Thymus (tissue), 14 donors: ENCODE measurements at places on chromosomes 4 and X. TPM values are rescaled to one million over a fixed set of nuclear protein-coding genes. Genes with fewer than 3 reads are reported as not detected.

ABCG2 gene
- 1.4 TPM for total RNA-seq

RHOXF2 gene
- not detected for total RNA-seq

TRIM75 gene
- total RNA-seq = not detected

CORIN gene
- 0.24 TPM for total RNA-seq

OTUD5 gene
- total RNA-seq = 28.8 TPM

ENOX2 gene
- total RNA-seq = 7.4 TPM

CT47B1 gene
- not detected for total RNA-seq

DNA sequence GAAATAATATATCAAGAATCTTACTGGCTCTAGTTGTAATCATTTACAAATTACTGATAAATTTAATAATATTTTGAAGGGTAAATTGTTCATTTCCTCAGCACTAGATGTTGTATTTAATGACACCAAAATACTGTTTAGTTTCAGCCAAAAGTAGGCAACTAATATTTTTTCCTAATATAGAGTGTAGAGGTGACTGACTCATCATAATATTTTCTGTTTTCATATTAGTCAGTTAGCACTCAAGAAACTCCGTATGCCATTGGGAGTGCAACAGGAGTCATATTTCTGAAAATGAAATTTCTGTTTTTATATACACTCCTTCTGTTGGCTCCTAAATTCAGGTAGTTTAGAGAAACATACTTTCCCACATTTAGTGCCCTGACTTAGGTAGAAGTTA, 36.6 kb upstream of the PTPN13 start:
- H3K27me3 ChIP-seq = no peaks in the 10 kb centered on the region
- H3K27ac ChIP-seq = no peak overlapping the region
- H3K36me3 ChIP-seq = no peaks in the 10 kb centered on the region
- H3K4me1 ChIP-seq = no peaks in the 10 kb centered on the region
- H3K4me3 ChIP-seq = no peak overlapping the region
- no peak for DNase-seq

DNA sequence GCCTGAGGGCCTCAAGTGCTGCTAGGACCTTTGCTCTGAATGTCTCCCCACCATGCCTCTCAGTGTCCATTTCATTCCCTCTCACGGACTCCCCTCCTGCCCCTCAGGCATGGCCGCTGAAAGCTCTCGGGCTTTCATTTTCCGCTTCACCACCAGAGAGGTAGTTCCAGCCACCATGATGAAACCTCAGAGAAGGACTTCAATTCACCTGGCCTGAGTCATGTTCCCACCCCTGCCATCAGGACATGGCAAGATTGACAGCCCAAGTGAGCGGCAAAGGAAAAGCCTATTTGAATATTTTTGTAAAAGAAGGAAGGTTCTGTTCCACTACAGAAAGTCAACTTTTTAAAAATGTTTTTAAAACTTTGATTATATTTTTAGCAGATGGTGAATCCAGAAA, 249.3 kb upstream of the GALNT7 start:
- no peaks in the 10 kb centered on the region for H3K27me3 ChIP-seq
- H3K27ac ChIP-seq = no peak overlapping the region
- no peak overlapping the region for H3K4me3 ChIP-seq
- DNase-seq = no peak

- DNase-seq = no peak
- H3K27ac ChIP-seq = no peak overlapping the region
- H3K27me3 ChIP-seq = no peaks in the 10 kb centered on the region
- H3K36me3 ChIP-seq = no peaks in the 10 kb centered on the region
- no peaks in the 10 kb centered on the region for H3K4me1 ChIP-seq
Observed at GRCh38 chr4:33975995-33976394, 2268.3 kb downstream of the ARAP2 start.

- no peak overlapping the region for H3K4me3 ChIP-seq
- no peak for DNase-seq
- no peaks in the 10 kb centered on the region for H3K4me1 ChIP-seq
- H3K27me3 ChIP-seq = no peaks in the 10 kb centered on the region
- H3K27ac ChIP-seq = no peak overlapping the region
Observed at GRCh38 chr4:80215449-80216052, 18.2 kb downstream of the PRDM8 start.

GRCh38 chrX:107849747-107850421, 24.2 kb downstream of the MID2 start:
- no peaks in the 10 kb centered on the region for H3K36me3 ChIP-seq
- no peak overlapping the region for H3K4me3 ChIP-seq
- no peaks in the 10 kb centered on the region for H3K4me1 ChIP-seq
- no peaks in the 10 kb centered on the region for H3K27me3 ChIP-seq

- no peaks in the 10 kb centered on the region for H3K36me3 ChIP-seq
- no peaks in the 10 kb centered on the region for H3K27me3 ChIP-seq
- DNase-seq = no peak
- H3K4me3 ChIP-seq = no peak overlapping the region
Observed at GRCh38 chrX:124910611-124911010, 409.1 kb upstream of the TEX13C start.

- no peak overlapping the region for H3K4me3 ChIP-seq
- H3K27me3 ChIP-seq = no peaks in the 10 kb centered on the region
- H3K4me1 ChIP-seq = no peaks in the 10 kb centered on the region
- H3K36me3 ChIP-seq = no peaks in the 10 kb centered on the region
Observed at GRCh38 chrX:69033936-69034335, 131.3 kb downstream of the PJA1 start.

- no peaks in the 10 kb centered on the region for H3K27me3 ChIP-seq
- no peaks in the 10 kb centered on the region for H3K36me3 ChIP-seq
- no peaks in the 10 kb centered on the region for H3K4me1 ChIP-seq
- no peak overlapping the region for H3K27ac ChIP-seq
- DNase-seq = no peak
- H3K4me3 ChIP-seq = no peak overlapping the region
Observed at GRCh38 chrX:117092641-117093040, 629.9 kb upstream of the CT83 start.

DNA sequence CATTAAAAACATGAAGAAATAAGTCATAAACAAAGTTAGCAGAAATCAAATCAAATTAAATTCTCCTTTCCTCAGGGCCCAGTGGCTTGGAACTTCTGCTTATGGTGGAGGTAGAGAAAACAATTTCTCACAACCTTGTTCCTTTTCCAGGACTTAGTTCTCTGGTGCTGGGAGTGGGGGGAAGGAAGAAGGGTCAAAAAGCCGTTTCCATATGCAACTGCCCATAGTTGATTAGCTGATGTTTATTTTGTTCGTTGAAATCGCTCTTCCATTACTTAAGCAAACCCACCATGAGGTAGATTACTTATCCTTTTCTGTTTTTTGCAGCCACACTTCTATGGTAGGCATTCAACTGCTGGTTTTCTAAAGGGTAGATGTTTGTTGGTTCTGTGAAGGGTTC, 94.2 kb downstream of the ARSJ start:
- no peak overlapping the region for H3K4me3 ChIP-seq
- no peak overlapping the region for H3K27ac ChIP-seq
- no peaks in the 10 kb centered on the region for H3K4me1 ChIP-seq
- no peak for DNase-seq
- H3K27me3 ChIP-seq = no peaks in the 10 kb centered on the region

GRCh38 chrX:46317163-46317562, 228.1 kb downstream of the ZNF674 start:
- no peaks in the 10 kb centered on the region for H3K36me3 ChIP-seq
- no peaks in the 10 kb centered on the region for H3K27me3 ChIP-seq
- no peak for DNase-seq
- no peaks in the 10 kb centered on the region for H3K4me1 ChIP-seq

GRCh38 chr4:147590249-147590920, 26.8 kb upstream of the TMEM184C start:
- H3K4me3 ChIP-seq = no peak overlapping the region
- no peak overlapping the region for H3K27ac ChIP-seq
- DNase-seq = peak; percentile 3
- H3K27me3 ChIP-seq = no peaks in the 10 kb centered on the region

DNA sequence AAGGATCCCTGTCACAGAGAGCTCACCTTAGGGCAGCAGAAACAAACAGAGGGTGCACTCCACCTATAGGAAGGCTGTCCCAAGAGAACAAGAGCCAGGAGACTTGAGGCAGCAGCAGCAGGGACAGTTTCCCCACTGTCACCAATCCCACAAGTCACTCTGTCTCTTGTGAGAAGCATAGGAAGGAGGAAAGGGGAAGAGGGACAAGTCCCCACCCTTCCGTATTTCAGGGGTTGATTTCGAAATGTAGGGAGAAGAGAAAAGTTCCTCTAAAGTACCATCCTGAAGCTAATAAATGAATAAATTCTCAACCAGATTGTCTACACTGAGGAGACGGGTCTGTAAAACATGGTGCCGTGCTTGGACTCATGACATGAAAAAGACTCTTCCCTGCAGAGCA, 9.5 kb upstream of the TLR8 start:
- peaks cover 36% of the 10 kb centered on the region for H3K4me1 ChIP-seq
- H3K27ac ChIP-seq = no peak overlapping the region
- DNase-seq = no peak
- H3K27me3 ChIP-seq = no peaks in the 10 kb centered on the region
- H3K36me3 ChIP-seq = no peaks in the 10 kb centered on the region
- H3K4me3 ChIP-seq = no peak overlapping the region

DNA sequence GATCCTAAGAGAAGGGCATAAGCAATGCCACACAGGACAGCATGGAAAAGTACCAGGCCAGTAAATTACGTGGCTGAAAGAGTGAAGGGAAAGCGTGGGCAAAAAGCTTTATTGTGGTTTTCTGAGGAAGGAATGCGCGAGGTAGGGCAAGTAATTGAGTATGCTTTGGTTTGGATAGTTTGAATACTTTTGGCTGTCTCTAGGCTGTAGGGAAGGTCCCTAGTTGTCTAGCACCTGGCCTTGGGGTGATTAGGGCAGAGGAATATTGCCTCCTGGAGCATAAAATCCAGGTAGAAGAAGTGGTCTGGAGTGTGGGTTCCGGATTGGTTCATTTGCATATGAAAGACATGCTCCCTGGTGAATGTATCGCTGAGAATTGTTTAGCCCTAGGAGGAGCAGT, 46.4 kb upstream of the NALF2 start:
- H3K27me3 ChIP-seq = no peaks in the 10 kb centered on the region
- H3K4me3 ChIP-seq = no peak overlapping the region
- no peaks in the 10 kb centered on the region for H3K36me3 ChIP-seq
- no peak overlapping the region for H3K27ac ChIP-seq
- no peak for DNase-seq

GRCh38 chr4:90904021-90904420, 776.8 kb downstream of the CCSER1 start:
- no peaks in the 10 kb centered on the region for H3K27me3 ChIP-seq
- H3K4me1 ChIP-seq = no peaks in the 10 kb centered on the region
- H3K27ac ChIP-seq = no peak overlapping the region

GRCh38 chrX:65203545-65203944, 227.3 kb upstream of the ZC4H2 start:
- no peaks in the 10 kb centered on the region for H3K27me3 ChIP-seq
- no peak for DNase-seq

DNA sequence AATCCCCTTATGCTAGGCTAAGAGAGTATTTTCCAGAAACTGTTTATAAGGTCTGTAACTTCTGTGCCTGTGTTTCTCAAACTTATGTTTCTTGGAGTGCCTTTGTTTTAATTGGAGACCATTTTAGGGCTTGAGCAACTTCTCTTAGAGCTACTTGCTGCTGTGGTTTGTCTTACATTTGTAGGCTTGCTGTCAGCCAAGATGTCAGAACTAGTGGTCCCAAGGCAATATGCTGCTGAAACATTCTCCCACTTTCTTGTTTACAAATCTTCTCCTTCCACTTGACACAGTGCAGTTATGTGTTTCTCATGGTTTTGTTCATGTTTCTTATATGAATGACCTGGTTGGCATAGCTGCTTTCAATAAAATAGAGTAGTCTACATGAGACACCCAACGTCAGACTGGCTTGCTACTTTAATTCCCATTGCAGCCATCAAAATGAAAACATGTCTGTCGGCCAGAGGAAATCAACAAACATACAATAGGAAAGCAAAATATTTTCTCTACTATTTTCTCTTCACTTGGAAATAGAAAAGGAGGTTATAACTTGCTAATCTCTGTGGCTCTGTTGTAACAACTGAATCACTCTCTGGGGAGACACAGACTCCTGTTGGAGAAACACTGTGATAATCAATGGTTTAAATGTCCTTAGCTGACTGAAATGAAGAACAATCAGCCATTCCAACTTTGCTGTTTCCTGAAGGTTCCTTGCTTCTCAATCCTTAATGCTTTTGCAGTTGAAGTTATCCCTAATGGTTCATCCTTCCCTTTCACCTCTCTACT, 426.4 kb downstream of the PDGFC start:
- H3K27ac ChIP-seq = no peak overlapping the region
- DNase-seq = no peak
- H3K4me3 ChIP-seq = no peak overlapping the region
- no peaks in the 10 kb centered on the region for H3K4me1 ChIP-seq
- H3K36me3 ChIP-seq = no peaks in the 10 kb centered on the region
